ENCODE measurements at places on chromosomes 1 and 21.

- DNase-seq, result no peak
These were observed 12.5 kb downstream of the PTPN22 start for GRCh38 chr1:113858982-113859381.

GRCh38 chr1:203168256-203168786 lies 7.3 kb downstream of the MYBPH start:
- DNase-seq, result no peak

DNA sequence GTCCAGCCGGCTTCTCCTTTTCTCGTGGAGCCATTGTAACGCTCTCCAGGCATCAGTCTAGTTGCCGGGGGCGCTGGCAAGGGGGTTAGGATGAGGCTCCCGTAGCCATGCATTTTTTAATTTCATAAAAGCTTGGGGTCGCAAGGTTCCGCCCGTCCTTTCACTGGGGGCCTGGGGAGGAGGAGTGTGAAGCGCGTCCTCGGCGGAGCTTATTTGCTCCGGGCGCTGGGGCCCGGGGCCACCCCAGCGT lies 1.6 kb downstream of the ADGRL2 start:
- no peak for DNase-seq

DNA sequence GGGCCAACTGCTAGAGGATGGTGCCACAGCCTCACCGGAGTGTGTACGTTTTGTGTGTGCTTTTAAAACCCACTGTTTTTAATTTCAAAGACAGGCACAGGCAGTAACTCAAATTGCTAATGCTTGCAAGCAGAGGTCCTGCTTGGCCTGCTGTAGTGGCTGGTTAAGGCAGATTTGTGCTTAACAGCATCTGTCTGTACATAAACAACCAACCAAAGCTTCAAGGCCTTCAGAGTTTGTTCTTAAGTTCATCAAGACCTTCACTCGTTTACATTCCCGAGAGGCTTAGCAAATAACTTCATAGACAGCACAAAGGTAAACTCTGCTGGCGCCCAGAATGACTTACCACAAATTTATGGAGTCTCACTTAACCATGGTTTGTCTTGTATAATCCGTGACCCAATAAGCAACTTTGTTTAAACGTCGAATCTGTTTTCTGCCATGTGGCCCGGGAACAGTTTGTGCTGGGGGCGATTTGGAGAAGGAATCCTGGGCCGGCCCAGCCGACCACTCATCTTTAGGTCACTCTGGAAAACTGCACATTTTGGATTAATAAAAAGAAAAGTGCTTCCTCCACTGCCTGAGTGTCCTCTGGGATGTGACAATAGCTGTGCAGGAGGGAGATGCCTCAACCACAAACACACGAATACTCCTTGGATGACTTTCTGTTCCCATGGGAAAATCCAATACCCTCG lies 58.1 kb downstream of the CAPZB start:
- no peak for DNase-seq

- DNase-seq, result peak; percentile 72
These were observed 88.0 kb downstream of the SIK1 start for GRCh38 chr21:43338951-43339350.

GRCh38 chr1:222821239-222821638 lies 6.4 kb downstream of the DISP1 start:
- no peak for DNase-seq

DNA sequence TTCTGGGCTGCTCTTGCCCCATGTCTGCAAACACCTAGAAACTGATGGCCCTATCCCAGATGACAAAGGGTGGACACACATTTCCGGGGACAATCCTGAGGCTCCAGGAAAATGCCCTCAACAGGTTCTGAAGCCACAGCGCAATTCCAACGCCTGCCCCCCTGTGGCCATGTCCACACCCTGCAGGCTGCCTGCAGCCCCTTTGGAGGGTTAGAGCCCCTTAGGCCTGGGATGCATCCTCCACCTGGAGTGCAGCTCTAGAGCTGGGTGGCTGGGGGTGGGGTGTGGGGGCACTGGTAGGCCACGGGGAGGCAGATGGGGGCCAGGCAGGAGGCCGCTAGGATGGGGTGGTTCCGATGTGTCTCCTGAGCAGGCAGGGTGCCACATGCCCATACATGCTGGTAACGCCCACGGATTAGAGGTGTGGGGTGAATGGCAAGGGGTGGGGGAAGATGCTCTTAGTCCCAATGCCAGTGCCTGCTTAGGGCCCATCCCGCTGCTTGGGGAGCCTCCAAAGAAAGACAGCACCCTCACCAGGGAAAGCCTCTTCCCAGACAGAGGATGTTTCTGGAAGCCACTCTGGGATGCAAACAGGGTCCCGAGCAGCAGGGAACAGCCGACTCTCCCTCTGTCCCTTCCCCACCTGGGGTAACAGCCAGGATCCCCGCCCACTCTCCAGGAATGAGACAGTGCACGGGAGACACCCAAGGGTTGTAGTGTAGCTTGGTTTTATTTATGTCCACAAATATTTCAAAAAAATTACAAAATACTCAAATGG lies 34.0 kb downstream of the SLC45A1 start:
- DNase-seq, result peak; percentile 56

- no peak for DNase-seq
These were observed 318.8 kb downstream of the PCP4 start for GRCh38 chr21:40186045-40186444.

GRCh38 chr21:36913247-36914169 lies 53.0 kb downstream of the HLCS start:
- no peak for DNase-seq

- no peak for DNase-seq
These were observed 1.7 kb downstream of the CFAP74 start for GRCh38 chr1:2001773-2002411.

DNA sequence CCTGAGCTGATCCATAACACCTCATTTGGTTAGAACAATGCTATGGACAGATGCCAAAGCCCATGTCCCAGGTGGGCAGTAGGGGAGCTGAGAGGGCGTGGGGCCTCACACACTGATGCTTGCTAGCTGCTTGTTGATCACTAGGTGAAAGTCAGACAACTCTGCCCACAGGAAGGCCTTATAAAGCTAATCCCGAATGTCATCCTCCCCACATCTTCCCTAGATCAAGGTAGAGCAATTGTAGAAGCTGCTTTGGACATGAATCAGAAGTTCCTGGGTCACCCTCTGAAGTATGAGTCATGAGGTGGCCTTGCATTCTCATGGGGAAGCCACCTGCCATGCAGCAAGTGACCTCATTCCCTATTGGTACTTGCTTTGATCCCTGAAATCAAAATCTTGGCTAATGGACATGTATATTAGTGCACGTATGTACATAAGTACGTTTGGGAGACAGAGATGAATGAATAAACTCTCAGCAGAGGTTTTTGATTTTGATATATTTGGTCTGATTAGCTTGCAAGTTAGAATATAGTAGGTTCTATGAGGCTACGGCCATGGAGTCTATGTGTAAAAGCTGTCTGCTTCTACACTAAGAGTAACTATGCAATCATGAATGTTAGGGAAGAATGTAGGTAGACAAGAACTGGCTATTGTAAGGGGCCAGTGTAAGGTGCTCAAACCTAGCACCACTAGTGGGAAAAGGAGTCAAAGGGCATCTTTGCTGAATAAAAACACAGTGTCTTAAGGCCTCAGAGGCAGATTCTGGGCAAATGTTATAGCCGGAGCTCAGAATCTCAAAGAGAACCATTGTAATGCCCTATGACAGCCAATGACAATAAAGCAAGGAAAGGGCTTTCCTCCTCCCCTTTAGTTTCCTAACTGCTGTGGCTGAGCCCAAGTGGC lies 52.6 kb downstream of the ABCA4 start:
- peak; percentile 89 for DNase-seq

DNA sequence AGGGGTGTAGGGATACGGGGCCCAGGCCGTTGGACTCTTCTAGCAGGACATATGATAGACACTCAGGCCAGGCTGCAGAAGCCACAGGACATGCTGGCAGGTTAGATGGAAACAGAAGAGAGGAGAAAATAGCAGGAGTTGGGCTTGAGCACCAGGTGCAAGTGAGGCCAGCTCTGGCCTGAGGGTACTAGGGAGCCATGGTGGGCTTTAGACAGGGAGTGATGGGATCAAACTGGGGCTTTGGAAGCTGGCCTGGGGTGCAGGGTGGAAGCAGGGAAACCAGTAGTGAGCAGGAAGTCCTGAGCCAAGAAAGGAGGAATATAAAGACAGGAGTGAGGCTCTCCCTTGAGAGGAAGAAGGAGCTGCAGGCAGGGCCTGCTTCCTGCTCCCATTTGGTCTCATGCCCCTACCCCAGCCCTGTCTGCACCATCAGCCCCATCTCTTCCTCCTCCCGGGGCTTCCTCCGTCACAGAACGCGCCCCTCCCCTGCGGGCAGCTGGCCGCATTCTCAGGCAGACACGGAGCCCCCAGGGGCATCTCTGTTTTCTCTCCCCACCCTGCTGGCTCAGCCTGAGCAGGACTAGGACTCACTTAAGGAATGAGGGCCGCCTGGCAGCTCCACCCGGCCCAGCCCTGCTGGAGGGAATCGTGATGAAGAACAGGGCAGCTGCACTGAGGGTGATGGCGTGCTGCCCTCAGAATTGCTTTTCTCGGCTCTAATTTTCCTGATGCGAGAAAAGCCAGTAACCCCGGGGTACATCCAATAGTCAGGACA lies 165.5 kb upstream of the TMEM51 start:
- no peak for DNase-seq

GRCh38 chr1:9807541-9807940 lies 16.2 kb downstream of the CLSTN1 start:
- no peak for DNase-seq

- peak; percentile 75 for DNase-seq
These were observed 55.0 kb upstream of the PAX7 start for GRCh38 chr1:18575620-18576019.

- peak; percentile 91 for DNase-seq
These were observed at the start of gene THAP3 for GRCh38 chr1:6624710-6625583. Gene THAP3, plus strand, starts transcription at chr1:6624868. Its CDS starts 351 bp downstream, at chr1:6625219.

DNA sequence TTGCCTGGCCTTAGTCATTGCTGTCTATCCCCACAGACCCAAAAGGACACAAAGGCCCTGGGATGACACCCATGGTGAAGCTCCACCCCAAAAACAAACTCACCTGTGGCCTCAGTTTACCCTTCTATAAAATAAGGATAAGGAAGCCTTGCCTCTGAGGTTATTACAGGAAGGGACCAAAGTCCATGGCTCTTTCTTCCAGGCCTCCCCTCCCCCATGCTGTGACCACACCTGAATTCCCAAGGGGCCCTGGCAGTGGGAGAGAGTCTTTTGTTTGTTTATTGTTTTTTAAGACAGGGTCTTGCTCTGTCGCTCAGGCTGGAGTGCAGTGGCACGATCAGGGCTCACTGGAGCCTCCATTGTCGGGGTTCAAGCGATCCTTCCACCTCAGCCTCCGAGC lies 10.5 kb upstream of the TNFRSF25 start:
- DNase-seq, result no peak

- no peak for DNase-seq
These were observed 2.9 kb downstream of the KRTCAP2 start for GRCh38 chr1:155170101-155170785.

- peak; percentile 44 for DNase-seq
These were observed 359.8 kb downstream of the LTN1 start for GRCh38 chr21:28632755-28633408.

DNA sequence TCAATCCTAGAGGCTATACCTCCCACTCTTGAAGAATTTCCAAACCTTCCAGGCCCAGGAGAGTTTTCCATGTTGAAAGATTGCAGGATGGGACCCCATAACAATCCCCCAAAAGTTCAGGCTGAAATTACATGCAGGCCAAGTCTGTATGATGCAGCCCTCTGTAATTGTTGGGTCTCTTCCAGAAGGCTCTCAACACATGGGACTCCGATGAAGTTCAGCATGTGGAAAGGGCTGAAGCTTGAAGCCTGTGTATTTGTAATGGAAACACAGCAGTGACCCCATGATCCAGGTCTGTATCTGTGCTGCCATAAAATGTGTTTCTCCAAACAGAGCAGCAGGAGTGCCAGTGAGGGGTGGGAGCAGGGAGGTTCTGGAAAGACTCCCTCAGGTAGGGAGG lies 202.5 kb upstream of the LYPLAL1 start:
- no peak for DNase-seq
